Activated CD4-positive, alpha-beta T cell treated with anti-CD3 and anti-CD28 coated beads, Interleukin-2, amount 10 ng/mL, durations not matched to agents 7 days and 5 days (primary cell): ENCODE measurements at places on chromosomes 3 and 15. TPM values are rescaled to one million over a fixed set of nuclear protein-coding genes. Genes with fewer than 3 reads are reported as not detected.

ARGFX gene
- not detected for total RNA-seq

FOXL2 gene
- not detected for total RNA-seq

REC114 gene
- total RNA-seq: not detected

SCAMP5 gene
- 3.0 TPM for total RNA-seq

ZNF385D gene
- total RNA-seq: not detected

LRRC15 gene
- not detected for total RNA-seq

ACTC1 gene
- not detected for total RNA-seq
